HFF-Myc (cell line): ENCODE measurements at places on chromosomes 16 and 17.

DNA sequence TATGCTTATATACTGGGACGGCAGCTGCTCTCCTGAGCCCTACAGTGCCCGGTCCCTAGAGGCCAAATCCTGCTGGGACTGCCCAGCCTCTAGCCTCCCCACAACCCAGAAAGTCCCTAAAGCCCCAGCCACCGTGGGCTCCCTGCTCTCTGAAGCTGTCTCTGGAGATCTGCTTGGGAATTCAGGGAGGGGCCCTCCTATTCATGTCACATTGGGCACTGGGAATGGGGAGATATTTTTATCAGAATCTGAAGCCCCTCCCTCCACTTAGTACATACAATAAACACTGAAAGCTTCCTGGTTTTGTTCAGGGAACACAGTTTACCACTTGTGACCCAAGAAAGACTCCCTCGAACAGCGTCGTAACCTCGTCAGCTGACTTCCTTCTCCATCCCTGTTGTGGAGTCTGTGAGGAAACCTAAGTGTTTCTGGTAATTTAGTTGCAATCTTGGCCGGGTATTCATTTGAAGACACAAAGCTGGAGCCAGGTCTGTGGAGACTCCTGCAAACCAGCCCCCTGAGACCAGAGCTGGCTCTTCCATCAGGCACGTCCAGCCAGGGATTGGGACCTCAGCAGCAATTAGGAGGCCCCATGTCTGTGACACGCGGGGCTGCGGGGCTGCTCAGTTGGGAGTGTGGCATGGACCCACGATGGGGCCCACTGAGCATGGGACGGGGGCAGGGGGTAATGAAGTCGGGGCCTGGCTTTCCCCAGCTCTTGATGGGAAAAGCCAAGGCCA, 38.5 kb downstream of the PGS1 start:
- no peak for DNase-seq

DNA sequence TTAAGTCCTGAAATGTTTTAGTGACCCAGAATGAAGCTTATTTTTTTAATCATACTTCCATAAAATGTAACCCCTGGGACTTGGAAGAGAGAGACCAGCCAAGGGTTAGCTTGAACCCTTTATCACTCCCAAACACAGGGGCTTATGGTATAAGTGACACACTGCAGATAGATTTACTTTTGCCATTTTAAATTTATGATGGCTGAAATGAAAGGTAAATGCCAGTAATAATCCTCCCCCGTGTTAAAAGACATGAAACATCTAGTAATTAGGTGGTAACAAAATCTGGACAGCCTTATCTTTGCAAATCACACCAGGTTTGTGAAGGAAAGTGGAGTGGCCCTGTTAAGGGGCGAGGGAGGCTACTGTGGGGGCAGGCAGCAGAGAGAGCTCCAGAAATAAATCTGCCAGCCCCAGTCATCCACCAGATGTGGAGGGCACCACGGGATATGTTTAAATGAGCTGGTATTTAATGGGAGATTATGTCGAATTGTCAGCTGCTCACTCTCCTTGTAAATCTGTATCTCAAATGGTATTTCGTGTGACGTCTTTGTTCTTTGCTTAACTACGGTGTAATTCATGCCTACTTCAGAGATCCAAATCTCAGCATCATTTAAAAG, 326.5 kb downstream of the WWOX start:
- DNase-seq = no peak

- DNase-seq = no peak
These were observed 1424.1 kb downstream of the CDH11 start for GRCh38 chr16:63697736-63698135.

DNA sequence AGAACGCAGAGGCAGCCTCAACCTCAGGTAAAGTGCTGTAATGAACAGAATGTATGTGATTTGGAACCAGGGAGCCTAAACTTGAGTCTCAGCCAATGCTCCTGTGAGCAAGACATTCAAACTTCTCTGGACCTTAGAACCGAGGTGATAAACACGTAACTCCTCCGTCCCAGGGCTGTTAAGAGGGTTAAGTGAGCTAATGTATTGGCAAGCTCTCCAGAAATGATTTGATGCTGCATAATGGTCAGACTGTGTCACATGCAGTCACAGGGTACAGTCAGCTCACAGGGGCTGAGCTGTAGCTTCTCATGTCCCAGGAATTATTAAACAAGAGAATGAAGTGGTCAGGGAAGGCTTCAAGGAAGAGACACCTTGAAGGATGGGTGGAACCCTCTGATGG, 10.0 kb upstream of the SLC4A1 start:
- no peak for DNase-seq

GRCh38 chr17:28706471-28707338, 5.0 kb downstream of the PROCA1 start:
- DNase-seq = no peak

- no peak for DNase-seq
These were observed 354.6 kb upstream of the CDH11 start for GRCh38 chr16:65476448-65476955.

DNA sequence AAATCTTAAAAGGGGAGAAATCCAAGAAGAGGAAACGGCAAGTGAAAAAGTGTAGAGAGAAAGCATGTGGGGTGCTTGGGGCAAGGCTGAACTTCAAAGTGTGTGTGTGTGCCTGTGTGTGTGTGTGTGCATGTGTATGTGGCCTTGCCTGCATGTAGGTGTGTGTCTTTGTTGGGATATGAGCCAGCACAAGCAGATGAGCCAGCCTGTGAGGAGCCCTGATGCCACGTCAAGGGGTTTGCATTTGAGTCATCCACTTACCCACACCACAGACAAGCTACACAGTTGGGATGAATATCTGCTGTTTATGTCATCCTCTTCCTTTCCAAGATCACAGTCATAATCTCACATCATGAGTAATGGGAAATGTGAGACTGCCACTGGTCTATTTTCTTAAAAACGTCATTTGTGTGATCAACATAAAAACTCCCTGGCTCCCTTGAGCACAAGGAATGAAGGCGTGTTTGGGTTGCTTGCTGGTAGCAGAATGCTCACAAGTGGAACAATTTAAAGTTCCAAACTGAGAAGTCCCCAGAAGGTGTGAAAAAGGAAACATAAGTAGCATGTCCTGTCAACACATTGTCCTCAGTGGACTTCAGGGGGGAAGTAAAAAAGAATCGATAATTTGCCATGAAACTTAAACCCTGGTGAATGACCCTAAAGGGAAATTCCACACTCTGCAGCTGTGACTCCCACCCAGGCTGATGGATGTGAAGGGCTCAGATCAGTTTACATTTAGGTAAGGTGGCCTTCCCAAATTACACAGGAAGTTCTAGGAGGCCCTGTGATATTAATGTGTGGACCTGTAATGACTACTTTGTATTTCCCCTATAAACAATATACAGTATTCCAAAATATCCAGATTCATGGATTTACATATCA, 14.7 kb downstream of the KCTD19 start:
- DNase-seq = peak; percentile 97

GRCh38 chr17:19733953-19734526, 14.1 kb downstream of the ALDH3A1 start:
- no peak for DNase-seq

GRCh38 chr17:36750316-36750885, 149.0 kb downstream of the MRM1 start:
- DNase-seq = no peak

GRCh38 chr17:17469358-17469757, 7.4 kb upstream of the MED9 start:
- no peak for DNase-seq

- DNase-seq = no peak
These were observed 2.0 kb upstream of the ABCC12 start for GRCh38 chr16:48157794-48158193.

GRCh38 chr16:11781773-11782172, 15.3 kb downstream of the ZC3H7A start:
- DNase-seq = no peak

- DNase-seq = no peak
These were observed 71.5 kb upstream of the DHX40 start for GRCh38 chr17:59493867-59494266.

DNA sequence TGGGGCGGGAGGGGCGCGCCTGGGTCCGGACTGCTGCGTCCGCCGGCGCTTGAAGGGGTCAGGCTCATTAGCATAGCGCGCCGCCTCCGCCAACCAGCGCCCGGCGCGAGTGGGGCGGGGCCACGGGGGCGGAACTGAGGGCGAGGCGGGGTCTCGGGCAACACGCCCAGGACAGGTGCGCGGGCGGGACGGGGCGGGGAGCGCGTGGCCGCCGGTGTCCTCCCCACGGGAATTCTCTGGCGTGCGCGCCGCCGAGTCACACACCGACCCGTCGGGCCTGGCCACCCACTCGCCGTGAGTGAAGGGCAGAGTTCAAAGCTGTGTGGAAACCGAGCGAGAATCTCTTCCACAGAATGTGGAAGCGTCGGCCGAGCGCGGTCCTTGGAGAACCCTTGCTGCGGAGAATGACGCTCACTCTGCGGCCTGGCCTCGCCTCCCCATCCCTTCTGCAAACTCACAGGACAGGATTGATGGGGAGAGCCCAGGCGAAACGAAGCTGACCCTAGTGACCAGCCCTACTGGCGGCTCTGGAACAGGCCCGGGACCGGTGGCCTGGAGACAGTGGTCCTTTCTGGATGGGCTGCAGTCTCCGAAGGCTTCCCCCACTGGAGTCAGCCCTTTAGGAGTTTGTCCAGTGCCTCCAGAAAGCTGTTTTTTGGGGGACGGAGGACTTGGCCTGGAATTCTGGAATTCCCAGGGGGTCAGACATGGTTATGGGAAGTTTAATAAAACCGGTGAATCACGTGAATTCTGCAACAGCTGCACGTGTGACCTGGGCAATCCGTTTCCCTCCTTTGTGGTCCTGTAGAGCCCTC, at the start of gene SNAI3:
TSS of gene SNAI3 (minus strand) at position 69 of the 815 bp plus-strand sequence. CDS start 101 bp downstream, outside the sequence.
- DNase-seq = no peak

GRCh38 chr17:2003525-2003924, 21.6 kb downstream of the RTN4RL1 start:
- no peak for DNase-seq

GRCh38 chr17:2423271-2423670, 22.4 kb upstream of the MNT start:
- no peak for DNase-seq

DNA sequence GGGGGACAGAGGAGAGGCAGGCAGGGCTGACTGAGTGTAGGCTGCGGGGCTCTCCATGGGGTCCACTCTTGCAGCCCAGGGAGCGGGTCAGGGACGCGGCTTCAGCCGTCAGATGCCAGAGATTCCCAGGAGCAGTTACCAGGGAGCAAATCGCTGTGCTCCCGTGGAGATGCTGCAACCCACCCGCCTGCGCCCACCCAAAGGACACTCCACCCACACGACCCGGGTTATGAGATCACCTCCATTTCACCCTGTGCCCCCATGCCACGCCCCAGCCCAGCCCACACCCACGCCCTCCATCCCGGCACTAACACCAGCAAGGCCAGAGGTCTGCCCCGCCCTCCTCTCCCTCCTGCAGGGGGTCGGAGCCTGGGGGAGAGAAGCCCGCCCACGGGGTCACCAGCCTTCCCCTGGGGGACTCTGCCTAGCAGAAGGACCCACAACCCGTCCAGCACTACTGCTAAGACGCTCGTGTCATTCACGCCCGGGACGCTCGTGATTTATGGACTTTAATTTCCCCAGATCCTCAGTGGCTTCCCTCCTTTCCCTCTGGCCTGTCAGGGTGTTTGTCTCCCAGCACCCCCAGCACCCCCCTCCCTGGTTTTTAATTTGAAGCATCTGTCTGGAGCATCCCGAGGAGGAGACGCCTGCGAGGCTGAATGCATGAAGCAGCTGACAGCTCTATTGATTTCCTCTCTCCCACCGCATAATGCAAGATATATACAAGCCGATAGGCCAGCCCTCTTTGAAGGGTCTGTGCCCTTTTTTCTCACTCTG, 6.7 kb upstream of the RPL38 start:
- no peak for DNase-seq

- DNase-seq = no peak
These were observed 2.5 kb downstream of the ALOX15B start for GRCh38 chr17:8041249-8041928.

DNA sequence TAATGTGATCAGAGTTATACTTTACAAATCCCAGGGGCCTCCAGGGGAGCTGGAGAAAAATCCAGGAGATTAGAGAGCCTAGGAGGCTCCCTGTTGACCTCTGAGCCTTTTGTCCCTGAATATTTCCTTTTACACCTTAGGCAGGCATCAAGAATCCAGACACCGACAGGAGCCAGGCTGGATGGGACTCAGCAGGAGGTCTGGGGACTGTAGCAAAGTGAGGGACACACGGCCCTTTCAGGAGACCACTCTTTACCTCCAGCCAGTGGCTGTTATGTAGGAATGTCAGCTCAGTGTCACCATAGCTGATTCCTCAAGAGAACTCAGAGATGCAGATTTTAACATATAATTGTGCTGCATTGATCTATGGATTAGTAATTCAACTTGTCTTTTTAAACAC, 198.4 kb downstream of the SHISA9 start:
- DNase-seq = no peak

DNA sequence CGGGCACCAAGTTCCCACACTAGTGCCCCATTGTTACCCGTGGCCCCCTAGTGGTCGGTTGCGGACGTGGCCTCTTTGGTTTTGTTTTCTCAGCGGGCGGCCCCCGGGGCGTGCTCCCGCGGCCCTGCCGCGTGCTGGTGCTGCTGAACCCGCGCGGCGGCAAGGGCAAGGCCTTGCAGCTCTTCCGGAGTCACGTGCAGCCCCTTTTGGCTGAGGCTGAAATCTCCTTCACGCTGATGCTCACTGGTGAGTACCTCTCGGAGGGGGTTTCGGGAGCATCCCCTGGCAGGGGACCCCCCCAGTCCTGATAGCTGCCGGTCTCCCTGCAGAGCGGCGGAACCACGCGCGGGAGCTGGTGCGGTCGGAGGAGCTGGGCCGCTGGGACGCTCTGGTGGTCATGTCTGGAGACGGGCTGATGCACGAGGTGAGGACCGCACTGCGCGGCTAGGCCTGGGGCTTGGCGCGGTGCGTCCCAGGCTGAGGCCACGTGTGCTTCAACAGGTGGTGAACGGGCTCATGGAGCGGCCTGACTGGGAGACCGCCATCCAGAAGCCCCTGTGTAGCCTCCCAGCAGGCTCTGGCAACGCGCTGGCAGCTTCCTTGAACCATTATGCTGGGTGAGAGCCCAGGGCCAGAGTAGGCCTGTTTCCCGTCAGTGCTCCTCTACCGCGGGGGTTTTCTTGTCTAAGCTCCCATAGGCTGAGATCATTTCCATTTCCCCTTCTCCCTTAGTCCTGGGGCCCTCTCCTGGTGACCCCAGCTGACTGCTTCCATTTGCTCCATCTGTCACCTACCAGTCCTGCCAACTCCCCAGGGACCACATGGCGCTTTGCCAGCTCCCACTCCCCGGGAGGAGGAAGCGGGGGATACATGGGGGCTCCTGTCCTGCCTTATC, 1.7 kb downstream of the SPHK1 start:
- DNase-seq = no peak

GRCh38 chr16:70496513-70496912, 26.8 kb downstream of the COG4 start:
- DNase-seq = no peak

GRCh38 chr16:88404769-88405168, 22.0 kb downstream of the ZNF469 start:
- no peak for DNase-seq

DNA sequence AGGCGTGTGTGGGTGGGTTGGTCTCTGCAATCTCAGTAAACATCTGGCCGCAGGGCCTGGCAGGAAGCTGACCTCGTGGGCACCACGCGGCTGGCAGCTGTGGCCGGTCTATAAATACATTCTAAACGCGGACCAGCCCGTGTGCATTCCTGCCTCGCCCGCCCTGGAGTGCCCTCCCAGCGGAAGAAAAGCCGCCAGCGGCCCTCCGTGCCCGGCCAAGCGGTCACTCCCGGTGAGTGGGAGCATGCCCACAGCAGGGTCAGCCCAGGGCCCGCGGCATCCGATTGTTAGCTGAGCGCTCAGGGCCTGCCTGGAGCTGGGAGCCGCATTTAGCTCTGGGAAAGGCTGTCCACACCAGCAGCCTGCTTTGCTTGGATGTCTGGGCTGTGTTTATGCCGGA, 10.3 kb downstream of the ZNF469 start:
- peak; percentile 44 for DNase-seq
